Foreskin keratinocyte (primary cell): ENCODE measurements at places on chromosomes 3 and 15.

DNA sequence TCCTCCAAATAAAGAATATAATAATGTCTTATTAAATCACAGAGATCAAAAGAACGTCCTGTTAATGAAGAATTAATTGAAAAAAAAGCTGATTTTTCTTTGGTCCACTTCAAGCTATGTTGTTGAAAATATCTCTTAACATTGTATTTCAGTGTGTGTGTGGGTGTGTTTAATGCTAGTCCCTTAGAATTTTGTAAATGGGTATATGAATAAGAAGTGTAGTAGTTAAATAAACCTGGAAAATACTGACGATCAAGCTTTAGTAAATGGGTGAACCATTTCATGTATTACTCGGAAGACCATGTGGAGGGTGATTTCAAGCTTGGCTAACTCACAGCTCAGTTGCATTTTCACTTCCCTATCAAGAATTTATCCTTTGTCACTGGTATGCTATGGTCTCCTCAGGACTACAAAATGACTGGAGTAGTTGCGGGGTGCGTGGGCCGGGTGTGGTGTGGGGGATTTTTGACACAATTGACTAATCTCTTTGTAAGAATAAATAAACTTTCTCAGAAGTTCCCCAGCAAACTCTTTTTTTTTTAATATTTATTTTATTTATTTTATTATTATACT, 586.4 kb downstream of the GRM7 start:
- DNase-seq = no peak

GRCh38 chr15:50463423-50464358, 39.5 kb downstream of the USP8 start:
- no peak for DNase-seq

GRCh38 chr3:120604382-120604781, 8.2 kb downstream of the NDUFB4 start:
- no peak for DNase-seq

DNA sequence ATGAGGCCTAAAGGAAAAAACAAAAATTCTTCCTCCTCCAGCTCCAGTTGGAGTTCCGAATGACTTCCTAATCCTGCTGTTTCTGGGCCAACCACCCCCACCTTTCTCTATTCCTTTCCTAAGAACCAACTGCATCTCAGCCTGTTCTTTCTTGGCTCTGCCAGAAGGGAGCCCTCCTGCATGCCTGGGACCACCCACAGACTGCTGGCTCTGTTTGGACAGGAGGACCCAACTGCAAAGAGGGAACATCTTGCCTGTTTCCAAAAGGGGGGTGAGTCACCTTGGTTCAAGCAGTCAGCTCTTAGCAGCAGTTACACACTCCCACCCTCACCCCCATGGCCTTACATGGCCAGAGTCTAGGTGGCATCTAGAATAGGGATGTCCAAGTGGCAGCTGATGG, 116.0 kb upstream of the PRICKLE2 start:
- no peak for DNase-seq

DNA sequence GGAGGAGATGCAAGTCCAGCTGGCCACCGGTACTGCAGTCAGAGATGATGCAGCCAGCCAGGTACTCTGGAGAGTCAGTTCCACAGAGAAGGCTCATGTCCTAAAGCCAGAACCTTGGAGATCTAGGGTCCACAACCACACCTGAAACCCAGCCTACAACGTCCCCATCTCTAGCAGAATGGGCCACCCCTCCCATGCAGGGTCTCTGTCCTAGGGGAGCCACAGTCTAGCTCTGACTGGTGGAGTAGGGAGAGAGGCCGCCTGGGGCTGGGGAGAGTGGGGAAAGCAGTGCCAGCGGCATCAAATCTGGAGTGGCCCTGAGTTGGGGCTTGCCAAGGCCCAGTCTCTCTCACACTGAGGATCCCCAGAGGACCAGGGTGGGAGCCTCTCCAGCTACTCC, 43.5 kb downstream of the PTH1R start:
- DNase-seq = no peak

DNA sequence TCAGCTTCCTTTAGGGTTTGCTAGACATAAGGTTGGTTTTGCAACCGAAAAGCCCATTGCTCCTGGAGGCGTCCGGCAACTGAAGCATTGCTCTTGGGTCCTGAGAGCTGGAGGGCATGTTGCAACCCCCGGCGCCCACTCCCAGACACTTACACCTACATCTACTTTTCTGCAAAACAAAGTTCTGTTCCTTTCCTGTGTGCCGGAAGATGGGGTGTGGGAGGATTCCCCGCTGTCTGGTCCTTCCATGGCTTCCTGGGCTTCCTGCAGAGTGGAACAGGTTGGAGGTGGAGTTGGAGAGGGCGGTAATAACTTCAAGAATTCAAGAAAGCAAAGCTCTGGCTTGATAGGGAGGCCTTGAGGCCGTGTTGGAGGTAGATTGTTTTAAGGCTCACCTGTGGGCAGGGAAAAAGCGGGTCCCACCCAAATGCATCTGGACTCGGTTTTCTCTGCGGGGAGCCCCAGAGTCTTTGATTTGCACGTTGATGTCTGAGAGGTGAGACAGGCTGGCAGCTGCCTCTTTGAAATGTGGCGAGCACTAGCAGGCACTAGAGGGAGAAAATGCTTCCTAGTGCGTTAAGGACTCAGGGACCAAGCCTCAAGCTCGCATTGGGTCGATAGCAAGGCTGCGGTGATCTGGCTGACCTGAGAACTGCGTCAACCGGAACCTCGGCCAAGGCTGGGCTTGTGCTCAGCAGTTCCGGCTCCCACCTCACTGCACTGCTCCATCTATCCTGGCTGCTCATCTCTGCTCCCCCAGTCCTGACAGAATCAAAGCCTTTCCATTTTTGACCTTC, 39.5 kb downstream of the NR2F2 start:
- DNase-seq = no peak

DNA sequence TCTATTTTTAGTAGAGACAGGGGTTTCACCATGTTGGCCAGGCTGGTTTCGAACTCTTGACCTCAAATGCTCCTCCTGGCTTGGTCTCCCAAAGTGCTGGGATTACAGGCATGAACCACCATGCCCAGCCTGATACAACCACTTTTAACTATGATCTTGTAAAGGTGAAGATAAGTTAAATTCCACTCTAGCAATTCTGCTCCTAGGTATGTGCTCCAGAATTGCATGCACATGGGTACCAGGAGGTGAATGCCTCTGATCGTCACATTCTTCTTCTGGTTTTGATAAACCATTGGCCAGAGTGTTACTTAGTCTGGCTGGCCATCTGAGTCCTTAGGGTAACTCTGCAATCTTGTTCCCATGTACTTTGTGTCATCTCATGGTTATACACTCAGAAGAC, 22.3 kb downstream of the CSPG5 start:
- no peak for DNase-seq

- peak; percentile 60 for DNase-seq
These were observed 172.4 kb upstream of the TOPAZ1 start for GRCh38 chr3:44069276-44069675.

DNA sequence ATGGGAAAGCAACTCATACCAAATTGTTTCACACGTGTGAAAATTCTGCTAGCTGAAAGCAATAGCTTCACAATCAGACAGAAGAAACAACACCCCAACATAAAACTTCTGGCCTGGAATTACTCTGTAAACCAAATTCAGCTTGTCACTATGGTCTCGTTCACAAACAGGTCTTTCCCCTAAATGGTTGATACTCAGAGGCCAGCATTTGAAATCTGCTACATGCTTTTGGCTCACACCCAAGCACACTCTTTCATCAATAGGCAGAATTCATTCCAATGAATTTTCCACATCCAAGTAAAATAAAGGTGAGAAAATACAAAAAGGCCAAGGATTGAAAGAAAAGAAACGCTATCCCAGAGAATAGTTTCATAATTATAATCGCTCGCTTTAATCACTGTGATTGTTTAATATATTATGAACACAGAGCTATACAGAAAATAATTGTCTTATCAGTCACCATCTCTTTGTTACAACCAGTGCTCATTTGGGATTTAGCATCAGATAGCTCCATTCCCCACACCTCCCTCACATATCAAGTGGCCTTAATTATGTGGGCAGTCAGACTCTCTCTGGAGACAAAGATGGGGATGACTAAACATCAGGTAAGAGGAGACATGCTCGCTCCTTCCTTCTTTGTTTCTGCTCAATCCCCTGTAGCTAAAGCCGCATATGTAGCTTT, 503.8 kb upstream of the ARRDC4 start:
- no peak for DNase-seq

- peak; percentile 56 for DNase-seq
These were observed 208.0 kb downstream of the MECOM start for GRCh38 chr3:169455472-169455871.

DNA sequence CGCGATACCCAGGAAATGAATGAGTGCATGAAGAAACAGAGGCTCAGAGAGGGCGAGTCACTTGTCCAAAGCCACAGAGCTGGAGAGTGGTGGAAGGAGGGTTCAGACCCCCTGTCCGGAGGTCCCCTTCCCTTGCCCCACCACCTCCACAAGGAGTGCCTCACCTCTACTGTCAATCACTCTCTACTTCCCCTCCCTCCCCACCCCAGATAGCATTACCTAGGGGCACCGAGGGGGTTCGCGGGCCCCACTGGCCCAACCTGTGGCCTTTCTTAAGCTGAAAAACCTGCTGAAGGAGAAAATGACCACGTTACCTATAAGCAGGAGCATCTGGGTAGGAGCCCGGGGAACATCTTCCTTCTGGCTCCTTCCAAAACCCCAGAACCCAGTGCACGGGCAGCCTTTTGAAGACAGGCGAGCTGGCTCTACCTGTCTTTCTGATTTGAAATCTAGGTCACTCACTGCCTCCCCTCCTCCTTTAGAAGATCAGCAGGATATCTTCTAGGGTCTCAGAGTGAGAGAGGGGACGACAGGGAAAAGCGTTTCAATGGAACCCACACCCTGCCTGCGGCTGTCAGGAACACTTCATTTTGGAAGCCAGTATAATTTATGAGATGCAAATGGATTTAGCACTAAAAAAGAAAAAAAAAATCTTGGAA, 89.9 kb upstream of the MEF2A start:
- no peak for DNase-seq

DNA sequence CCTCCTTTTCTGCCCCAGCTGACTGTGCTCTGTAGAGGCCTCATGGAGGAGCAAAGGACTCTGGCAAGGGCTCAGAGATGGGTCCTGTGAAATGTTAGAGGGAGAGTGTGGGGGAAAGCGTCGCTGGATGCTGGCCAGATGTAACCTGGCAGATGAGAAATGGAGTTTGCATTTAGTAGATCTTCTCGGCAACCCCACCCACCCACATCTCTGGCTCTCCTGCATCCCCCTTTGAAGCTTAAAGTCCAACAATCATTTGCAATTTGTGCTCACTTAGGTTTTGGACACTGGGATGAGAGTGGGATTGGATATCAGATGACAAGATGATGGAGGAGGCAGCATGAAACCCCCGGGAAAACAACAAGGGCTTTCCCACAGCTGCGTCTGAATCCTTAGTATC, 523.6 kb upstream of the MCTP2 start:
- DNase-seq = no peak

DNA sequence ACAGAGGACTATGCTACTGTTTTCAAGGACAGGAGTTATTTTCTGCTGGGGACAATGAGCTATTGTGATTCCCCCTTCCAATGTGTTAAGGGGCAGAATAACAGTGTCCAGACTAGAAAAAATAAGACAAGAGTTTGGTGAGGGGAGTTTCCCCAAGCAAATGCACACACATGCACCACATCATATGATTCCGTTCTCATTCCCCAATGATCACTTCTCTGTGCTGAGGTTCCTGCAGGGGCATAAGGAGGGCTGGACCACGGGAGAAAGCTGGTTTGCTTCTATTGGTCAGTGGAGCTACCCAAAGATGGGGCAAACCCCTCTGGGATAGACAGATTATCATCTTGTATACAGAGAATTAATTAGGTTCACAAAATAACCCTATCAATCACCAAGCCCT, 80.6 kb downstream of the RBPMS2 start:
- no peak for DNase-seq

DNA sequence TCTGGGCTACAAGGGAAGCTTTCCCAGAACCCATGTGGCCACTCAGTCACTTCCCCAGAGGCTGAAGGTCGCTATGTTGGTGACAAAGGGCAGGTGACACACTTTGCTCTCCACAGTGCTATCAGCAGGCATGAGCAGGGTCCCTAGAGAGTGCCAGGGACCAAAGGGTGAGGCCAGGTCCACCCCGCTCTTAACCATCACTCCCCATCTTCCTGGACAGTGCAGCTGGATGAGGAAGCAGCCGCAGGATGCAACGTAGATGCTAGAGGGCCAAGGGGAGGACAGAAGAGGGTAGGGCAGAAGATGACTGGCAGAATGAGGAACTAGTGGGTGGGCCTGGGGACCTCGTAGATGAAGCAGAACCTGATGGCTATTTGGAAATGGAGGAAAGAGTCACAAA, 13.6 kb upstream of the LTF start:
- no peak for DNase-seq

GRCh38 chr3:23829242-23829934, 23.6 kb downstream of the UBE2E1 start:
- DNase-seq = no peak

DNA sequence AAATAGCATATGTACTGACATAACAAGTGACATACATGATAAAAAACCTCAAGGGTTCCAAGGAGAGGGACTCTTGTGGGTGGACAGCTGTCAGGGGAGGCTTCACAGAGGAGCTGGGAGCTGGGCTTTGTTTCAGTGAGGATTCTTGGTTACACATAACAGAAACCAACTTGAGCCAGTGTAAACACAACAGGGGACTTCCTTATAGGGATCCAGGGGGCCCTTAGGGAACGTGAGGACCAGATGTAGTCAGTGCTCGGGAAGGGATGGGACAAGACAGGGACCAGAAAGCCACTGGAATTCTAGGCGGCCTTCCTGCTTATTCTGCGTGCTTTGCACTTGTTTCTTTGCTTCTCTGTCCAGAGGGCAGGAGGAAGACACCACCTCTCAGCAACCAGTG, 34.9 kb downstream of the SNAPC5 start:
- no peak for DNase-seq

- DNase-seq = peak; percentile 7
These were observed 172.7 kb downstream of the SYNPR start for GRCh38 chr3:63450634-63451363.

DNA sequence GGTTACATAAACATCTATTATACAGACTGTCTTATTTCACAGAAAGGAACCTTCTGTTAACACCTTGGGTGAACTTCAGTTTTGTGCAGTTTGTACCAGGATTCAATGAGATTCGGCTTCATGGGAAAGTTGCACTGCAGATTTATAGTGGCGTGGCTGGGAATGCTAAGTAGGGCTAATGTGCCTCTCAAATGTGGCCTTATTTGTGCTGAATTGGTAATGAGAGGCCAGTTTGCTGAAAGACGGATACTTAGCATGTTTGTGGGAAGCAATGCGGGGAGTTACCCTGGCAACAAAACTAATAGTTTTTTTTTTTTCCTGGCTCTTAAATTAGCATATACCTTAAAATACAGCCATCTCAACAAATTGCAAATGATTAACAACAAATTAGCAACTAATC, 28.6 kb upstream of the CEMIP start:
- DNase-seq = no peak
